ENCODE measurements at places on chromosomes 7 and 10.

GRCh38 chr10:117596706-117597105 is 54.2 kb downstream of the EMX2 start:
- DNase-seq = no peak

GRCh38 chr7:102244601-102245000 is 42.1 kb upstream of the SH2B2 start:
- DNase-seq = no peak

GRCh38 chr7:147276783-147277370 is 1160.3 kb downstream of the CNTNAP2 start:
- DNase-seq = peak; percentile 33

DNA sequence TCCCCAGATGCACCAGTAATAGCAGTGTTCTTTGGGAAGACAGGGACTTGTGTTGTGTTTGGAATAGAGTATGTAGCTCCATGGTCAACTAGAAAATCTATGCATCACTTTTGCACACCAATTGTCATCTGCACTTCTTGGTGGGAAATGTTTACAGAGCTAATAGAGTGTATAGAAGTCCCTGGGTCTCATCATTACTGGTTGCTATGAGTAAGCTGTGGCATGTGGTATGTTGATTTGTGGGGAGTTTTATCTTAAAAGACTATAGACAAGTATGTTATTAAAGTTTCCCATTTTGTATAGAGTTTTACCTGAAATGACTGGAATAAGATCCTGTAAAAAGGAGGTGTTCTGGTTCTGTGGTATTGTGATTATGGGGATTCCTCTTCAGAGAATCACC is 55.4 kb upstream of the PRSS1 start:
- DNase-seq = no peak

- DNase-seq = no peak
These were observed 1262.3 kb upstream of the PHF14 start for GRCh38 chr7:9711259-9711918.

- no peak for DNase-seq
These were observed 997 bp upstream of the LDB1 start for GRCh38 chr10:102120991-102121738.

DNA sequence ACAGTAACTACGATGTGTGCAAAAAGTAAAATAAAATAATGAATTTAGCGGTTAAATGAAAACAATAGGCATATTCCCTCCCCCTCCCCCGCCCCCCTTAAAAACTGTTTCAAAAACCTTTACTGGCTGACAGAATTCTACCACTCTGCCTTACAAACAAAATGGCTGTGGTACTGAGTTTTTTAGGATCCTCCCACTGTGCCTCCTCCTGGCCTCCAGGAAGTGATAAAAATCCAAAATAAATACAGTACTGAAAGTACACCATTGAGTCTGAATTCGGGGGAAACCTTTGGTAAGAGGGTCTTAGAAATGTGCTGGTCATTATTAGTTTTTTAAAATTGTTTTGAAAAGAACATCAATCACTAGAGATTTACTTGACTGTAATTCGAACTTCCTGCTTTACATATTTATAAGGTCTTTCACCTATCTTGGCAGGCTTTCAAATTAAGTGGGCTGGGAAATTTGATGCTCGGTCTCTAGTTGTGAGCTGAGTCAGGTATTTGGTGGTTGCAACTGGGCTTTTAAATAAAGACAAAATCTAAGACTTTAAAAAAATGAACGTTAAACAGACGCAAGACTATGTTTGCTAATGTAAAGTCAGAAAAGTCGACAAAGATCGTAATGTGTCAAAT is 32.5 kb upstream of the EPC1 start:
- DNase-seq = peak; percentile 18

GRCh38 chr7:23471106-23471859 is 992 bp upstream of the IGF2BP3 start:
- DNase-seq = peak; percentile 88

GRCh38 chr7:109751241-109751640 is 1181.6 kb downstream of the DNAJB9 start:
- DNase-seq = no peak

- DNase-seq = no peak
These were observed 5.3 kb downstream of the DYDC1 start for GRCh38 chr10:80351220-80351619.

- no peak for DNase-seq
These were observed 309.8 kb downstream of the ADK start for GRCh38 chr10:74460812-74461211.

GRCh38 chr10:80517416-80518142 is 20.1 kb upstream of the SH2D4B start:
- DNase-seq = no peak

DNA sequence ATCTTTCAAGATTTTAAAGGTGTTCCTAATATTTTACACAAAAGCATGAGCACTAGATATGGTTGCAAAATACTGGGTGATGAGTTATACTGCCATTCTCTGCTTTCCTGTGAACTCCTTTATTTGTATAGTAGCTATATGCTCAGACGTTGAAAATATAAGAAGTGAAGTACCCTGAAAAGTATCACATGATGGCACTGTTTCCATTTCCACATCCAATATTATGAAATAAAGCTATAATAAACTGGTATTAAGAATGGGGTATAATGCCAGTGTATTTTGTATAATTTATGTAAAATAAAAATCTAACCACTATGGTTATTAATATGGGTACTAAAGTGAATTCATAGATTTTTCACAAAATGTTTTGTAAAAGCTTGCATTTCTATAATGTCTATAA is 79.6 kb upstream of the FOXP2 start:
- no peak for DNase-seq

DNA sequence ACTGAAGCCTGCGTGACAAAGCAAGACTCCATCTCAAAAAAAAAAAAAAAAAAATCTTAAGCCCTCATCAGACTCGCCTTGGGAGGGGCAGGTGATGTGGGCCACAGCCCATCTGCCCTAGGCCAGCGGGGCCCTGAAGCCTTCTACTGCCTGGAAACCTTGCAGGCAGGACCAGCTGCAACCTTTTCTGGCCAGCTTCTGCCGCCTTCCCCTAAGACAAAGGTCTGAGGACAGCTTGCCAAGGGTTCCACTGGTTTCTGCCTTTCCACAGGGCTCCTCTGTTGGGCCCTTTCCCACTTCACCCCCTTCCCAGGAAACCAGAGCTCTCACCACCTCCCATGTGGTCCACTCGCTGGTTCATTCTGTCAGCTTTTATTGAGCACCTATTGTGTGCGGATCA is 35.2 kb downstream of the UBTD1 start:
- DNase-seq = no peak

Data from COR-L47 (cell line).